ENCODE measurements at places on chromosomes 4 and X. TPM values are rescaled to one million over a fixed set of nuclear protein-coding genes. Genes with fewer than 3 reads are reported as not detected.

DNA sequence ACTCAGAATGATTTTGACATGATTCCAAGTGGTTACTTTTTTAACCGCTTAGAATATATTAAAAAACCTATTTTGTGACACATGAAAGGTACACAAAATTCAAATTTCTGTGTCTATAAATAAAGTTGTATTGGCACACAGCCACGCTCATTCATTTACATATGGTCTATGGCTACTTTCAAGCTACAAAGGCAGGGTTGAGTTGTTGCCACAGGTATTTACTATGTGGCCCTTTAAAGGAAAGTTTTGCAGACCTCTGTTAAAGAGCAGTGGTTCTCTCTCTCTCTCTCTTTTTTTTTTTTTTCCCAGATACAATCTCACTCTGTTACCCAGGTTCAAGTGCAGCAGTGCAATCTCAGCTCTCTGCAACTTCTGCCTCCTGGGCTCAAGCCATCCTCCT, 23.0 kb downstream of the GPM6B start:
- DNase-seq, result no peak

DNA sequence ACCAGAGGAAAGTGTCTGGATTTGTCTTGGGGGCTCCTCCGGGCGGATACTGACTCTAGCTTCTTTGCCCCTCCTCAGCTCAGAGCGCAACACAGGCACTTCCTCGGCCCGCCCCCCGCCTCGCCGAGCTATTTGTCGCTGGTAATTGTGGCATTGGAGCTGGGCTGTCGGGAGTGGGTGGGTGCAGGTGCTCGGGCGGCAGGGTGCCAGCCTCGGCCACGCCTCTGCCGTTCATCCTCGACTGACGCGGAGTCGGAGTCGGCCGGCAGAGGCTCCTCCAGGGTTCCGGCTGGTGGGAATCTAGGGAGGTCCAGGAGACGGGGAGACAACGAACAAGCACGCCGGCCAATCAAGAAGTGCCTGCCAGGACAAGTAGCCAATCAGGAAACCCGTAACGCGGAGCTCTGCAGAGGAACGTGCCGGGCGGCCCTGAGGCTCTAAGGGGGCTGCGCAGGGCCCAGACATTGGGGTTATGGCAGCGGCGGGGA, 3.9 kb upstream of the SYN1 start:
- peak; percentile 13 for DNase-seq

DNA sequence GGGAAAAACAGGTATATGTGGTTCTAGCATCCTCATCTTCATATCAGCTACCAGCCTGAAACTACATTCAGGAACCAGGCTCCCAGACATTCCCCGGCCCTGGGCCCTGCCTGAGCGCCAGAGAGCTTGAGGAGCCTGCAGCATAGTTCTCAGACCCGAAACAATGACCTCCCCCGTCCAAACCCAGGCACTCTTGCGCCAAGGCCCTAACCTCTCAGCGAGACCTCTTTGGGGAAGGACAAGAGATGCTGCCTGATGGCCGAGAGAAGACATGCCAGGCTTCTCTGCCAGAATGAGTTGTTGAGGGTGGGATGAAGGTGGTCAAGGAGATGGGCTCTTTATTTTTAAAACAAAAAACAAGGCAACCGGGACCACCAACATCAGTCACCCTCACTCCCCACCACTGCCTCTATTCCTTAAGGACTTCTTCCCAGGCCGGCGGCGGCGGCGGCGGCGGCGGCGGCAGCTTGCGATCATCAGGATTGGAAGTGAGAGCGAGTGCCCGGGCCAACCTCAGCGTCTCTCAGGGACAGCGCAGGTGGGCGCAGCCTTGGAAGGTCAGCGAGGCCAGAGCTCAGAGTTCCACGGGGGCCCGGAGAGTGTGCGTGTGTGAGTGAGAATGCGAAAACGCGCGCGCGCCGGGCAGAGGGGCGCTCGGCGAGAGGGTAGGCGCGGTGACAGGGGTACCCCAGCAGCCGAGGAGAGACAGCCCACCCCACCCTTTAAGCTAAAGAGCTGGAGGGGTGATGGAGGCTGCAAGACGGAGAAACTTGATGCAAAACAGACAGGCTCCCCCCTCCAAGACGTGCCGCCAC, 601 bp downstream of the INPP4B start:
- DNase-seq, result no peak

Gene FABP2
- not detected for total RNA-seq

DNA sequence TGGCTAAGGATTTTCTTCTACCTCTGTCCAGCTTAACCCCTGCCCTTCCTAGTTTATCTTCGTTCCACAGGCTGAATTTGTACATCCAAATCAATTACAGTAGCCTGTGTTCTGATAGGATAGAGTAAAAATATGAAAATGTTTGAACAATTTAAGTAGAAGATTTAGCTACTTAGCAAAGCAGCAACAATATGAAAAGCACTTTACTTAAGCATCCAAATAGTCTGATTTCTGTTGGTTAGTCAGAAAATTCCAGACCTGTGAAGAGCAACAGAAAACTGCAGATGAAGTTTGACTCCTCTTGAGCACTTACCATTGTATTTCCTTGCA, 2.0 kb downstream of the ARSJ start:
- no peak for DNase-seq

DNA sequence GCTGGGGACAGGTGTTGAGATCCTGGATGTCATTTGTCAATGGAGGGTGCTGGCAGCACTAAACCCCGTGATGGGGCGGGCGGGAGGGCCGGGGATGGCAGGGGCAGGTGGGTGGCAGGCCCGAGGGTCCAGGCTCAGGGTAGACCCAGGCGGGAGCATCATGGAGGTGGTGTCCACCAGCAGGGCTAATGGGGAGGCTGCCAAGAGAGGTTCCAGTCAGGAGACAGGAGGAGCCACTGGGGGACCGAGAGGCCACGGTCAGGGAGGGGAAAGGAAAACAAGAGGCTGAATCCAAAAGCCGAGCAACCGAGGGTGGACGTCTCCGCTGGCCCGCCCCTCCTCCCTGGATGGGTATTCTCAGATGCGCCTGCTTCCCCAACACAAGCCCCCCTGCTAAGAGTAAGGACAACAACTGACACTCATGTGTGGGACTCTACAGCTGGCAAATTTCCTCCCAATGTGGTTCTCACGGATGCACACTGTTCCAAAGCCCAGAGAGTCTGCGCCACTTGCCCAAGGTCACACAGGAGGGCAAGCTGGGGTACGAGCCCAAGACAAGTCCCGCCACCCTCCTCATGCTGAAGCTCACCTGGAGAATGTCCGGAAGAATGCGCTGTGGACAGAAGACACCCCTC, 132.0 kb downstream of the CPZ start:
- DNase-seq, result no peak

Gene STBD1
- 2.6 TPM for total RNA-seq

GRCh38 chrX:44433556-44433955, 90.1 kb upstream of the EFHC2 start:
- DNase-seq, result no peak

Gene SLITRK4
- 1.6 TPM for total RNA-seq

Gene TMPRSS11E
- not detected for total RNA-seq

Gene ZMAT1
- 1.2 TPM for total RNA-seq

Gene WAS
- total RNA-seq, result not detected

- DNase-seq, result no peak
These were observed 644.1 kb downstream of the MID1IP1 start for GRCh38 chrX:39445336-39445735.

Gene SPANXD
- total RNA-seq, result not detected

- no peak for DNase-seq
These were observed 46.8 kb downstream of the STEEP1 start for GRCh38 chrX:119518371-119518770.

Gene LRAT
- total RNA-seq, result not detected

Gene SPANXC
- total RNA-seq, result not detected

GRCh38 chr4:56791316-56791715, 30.2 kb downstream of the SPINK2 start:
- no peak for DNase-seq

- DNase-seq, result no peak
These were observed 8.2 kb downstream of the SLC38A5 start for GRCh38 chrX:48461830-48462229.

DNA sequence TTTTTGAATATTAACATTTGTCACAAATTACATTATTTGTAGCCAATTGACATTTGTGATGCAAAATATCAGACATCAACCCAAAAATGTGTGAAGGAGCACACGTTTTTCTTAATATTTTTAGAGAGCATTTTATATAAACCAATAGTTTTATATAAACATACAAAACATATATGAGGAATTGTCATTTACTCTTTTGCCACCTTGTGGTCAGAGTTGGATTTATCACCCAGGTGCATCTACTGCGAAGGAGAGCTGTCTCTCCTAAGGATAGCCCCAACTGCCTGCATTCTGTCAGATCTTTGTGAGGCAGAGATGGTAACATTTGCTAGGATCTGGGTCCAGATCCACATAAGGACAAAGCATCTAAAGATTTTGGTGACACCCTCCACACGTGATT, 2.5 kb upstream of the USP27X start:
- no peak for DNase-seq

Gene SYTL4
- total RNA-seq, result 30.6 TPM

Gene DMRTC1
- total RNA-seq, result not detected

Gene NSDHL
- total RNA-seq, result 38.1 TPM

Gene S100G
- not detected for total RNA-seq

Gene HSFX2
- 0.21 TPM for total RNA-seq

GRCh38 chr4:13711233-13711785, 83.8 kb upstream of the BOD1L1 start:
- no peak for DNase-seq

DNA sequence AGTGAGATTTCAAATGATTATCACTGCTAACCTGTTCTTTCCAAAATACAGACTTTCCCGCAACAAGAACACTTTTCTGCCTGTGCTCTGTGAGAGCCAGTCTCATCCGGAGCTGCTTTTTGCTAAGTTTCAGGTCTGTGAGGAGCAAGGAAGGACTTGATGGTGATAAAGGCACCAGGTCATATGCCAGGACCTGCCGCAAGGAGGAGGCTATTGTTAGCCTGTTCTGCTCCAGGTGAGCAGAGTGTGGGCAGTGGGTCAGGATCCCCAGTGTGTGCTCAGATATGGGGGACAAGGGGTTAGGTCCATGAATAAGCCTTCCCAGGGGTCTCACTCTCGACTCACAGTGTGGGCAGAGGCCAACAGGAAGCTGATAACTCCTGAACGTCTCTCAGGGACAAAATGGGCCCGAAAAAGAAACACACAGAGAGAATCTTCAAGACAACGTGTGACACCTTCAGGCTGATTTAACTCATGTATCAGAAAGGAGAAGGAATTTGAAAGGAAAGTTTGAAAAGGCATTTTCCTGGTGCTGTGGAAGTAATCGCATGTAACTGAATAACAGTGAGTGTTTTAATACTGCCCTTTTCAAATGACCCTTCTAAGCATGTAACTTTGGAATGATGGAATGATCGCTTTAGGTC, 57.7 kb upstream of the PDLIM3 start:
- DNase-seq, result no peak

Gene SRPK3
- total RNA-seq, result 0.07 TPM

GRCh38 chrX:10679387-10679786, 59.0 kb upstream of the MID1 start:
- no peak for DNase-seq

GRCh38 chr4:154609532-154609931, 2.9 kb downstream of the FGG start:
- no peak for DNase-seq

Gene DUSP21
- total RNA-seq, result not detected

- DNase-seq, result no peak
These were observed 2.1 kb downstream of the HHIP start for GRCh38 chr4:144648042-144648441.

DNA sequence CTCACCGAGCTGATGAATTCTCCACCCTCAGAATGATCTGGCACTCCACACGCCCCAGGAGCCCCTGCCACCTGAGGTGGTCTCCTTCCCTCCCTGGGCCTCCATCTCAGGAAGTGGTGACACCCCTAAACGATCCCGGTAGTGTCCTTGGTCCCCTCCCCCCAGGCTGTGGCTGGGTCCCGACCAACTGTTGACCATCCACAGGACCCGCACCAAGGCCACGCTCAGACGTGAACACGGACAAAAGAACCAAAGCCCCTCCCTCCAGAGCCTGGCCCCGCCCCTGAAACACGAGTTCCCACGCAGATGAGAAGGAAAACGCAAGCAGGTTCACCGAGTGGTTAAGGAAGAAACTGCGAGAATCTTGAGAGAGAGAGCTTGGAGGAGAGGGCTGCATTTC, 16.6 kb downstream of the LRPAP1 start:
- no peak for DNase-seq
